Left forelimb (tissue), 1 donor: ENCODE measurements at places on chromosomes 6 and 20.
A peak's percentile ranks its signal among the peaks of the same experiment; 100 is the strongest.

GRCh38 chr6:89495961-89496535 lies 63.1 kb downstream of the ANKRD6 start:
- DNase-seq, result no peak

GRCh38 chr6:6686176-6686575 lies 97.7 kb downstream of the LY86 start:
- DNase-seq, result peak; percentile 38

DNA sequence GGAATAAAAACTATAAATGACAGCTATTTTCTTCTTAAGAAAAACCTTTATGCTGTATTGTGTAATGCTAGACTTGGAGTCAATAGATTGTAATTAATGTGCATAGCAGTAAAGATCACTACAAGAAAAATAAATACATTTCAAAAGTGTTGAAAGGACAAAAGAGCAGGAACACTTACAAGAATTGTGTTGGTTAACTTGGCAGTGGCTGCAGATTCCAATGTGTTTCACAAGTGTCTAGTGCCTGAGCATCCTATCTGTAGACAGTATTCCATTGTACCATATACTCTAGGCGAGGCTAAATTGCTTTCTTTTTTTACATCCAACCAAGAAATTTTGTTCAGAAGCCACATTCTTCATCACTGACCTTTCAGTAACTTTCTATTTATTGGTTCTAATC lies 924.1 kb downstream of the EPHA7 start:
- no peak for DNase-seq

- no peak for DNase-seq
These were observed 25.9 kb upstream of the ROS1 start for GRCh38 chr6:117451671-117452070.

DNA sequence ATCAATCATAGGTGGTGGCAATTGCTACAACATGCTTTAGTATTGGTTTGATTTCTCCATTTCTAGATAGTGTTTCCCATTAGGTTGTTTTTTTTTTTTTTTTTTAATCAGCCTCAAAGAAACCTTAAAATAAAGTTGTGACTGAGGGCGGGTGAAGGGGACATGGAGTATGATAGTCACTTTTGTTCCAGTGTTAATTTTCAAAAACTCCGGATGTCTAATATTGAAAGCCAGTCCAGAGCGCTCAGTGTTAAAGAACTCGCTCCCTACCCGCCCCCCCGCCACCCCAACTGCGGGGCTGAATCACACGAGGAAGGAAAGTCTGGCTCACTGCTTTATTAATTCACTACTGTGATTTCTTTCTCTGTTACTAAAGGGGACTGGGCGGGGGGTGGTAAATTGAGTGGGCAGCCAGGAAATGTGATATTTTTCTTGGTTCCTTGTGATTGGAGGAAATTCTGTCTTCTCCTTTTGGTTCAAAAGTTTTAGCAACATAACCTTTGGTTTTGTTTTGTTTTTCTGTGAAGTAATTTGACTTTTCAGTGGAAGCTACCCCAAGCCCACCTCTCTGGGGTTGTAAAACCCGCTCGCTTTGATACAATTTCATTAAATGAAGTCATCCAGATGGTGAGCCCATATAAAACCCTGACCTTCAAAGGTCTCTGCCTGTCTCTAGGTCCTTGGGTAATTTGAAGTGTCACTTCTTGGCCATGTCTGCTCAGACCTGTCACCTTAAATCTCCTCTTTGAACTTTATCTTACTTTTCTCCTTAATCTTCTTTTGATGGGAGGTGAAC lies 38.0 kb downstream of the TNFAIP3 start:
- DNase-seq, result no peak

- no peak for DNase-seq
These were observed 238.0 kb downstream of the TBXT start for GRCh38 chr6:165929607-165930006.

GRCh38 chr6:108164815-108165706 lies 761 bp upstream of the NR2E1 start:
- no peak for DNase-seq

GRCh38 chr6:29994826-29995225 lies 52.5 kb downstream of the HLA-A start:
- no peak for DNase-seq
